Neural crest cell (in vitro differentiated cells): ENCODE measurements at places on chromosomes 3 and 15. TPM values are rescaled to one million over a fixed set of nuclear protein-coding genes. Genes with fewer than 3 reads are reported as not detected.

GRCh38 chr3:97689962-97690361 lies 74.6 kb upstream of the ARL6 start:
- DNase-seq, result no peak
- H3K27ac ChIP-seq, result no peak overlapping the region
- H3K27me3 ChIP-seq, result no peaks in the 10 kb centered on the region
- no peaks in the 10 kb centered on the region for H3K36me3 ChIP-seq
- H3K4me1 ChIP-seq, result no peaks in the 10 kb centered on the region

GRCh38 chr15:47812470-47812999 lies 95.2 kb downstream of the SEMA6D start:
- H3K36me3 ChIP-seq, result no peaks in the 10 kb centered on the region
- DNase-seq, result no peak
- peaks cover 6% of the 10 kb centered on the region for H3K4me1 ChIP-seq

- no peak overlapping the region for H3K27ac ChIP-seq
- H3K27me3 ChIP-seq, result no peaks in the 10 kb centered on the region
- H3K36me3 ChIP-seq, result no peaks in the 10 kb centered on the region
- no peak for DNase-seq
- no peak overlapping the region for H3K4me3 ChIP-seq
Measured at GRCh38 chr3:81622395-81622794, 139.1 kb downstream of the GBE1 start.

DNA sequence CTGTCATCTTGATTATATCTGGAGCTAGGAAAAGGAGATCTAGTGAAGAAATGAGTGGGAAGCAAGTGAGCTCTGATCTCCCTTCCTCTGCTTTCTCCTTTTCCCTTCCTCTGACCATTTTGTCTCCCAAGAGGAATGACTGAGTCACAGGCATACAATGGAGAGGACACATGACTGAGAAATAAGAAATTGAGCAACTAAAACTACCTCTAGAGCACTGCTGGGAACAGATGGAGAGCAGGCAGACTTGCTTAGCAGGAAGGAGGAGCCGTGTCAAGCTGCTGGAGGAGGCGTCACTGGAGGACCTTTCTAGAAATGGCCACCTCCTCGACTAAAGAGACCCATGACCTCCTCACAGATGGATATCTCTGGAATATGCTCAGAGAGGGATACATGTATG lies 66.9 kb upstream of the MYO5C start:
- no peak overlapping the region for H3K27ac ChIP-seq
- H3K36me3 ChIP-seq, result peaks cover 19% of the 10 kb centered on the region
- H3K27me3 ChIP-seq, result no peaks in the 10 kb centered on the region
- H3K4me1 ChIP-seq, result peaks cover 9% of the 10 kb centered on the region
- no peak overlapping the region for H3K4me3 ChIP-seq

DNA sequence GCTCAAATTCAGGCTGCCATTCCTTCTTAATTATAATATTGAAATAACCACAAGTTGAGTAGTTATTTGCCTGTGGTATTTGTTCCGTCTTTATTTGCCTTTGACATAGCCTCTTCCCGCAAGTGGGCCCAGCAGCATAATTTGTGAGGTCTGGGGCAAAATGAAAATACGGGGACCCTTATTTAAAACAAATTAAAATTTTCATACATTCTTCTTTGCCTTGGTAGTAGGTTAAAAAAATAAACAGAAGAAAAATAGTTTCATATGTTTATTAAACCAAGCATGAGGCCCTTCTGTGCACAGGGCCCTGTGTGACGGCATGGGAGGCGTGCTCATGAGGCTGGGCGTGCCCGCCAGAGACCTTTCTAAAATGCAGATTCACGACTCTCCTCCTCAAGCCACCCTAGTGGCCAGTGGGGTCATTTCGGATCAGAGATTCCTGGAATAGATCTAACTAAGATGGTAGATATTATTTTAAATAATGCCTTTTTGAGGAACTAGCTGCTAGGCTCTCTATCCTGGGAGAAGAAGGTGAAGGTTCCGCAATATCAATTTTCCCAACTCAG lies 35.4 kb downstream of the MASP1 start:
- no peaks in the 10 kb centered on the region for H3K27me3 ChIP-seq
- DNase-seq, result no peak
- no peak overlapping the region for H3K4me3 ChIP-seq
- peaks cover 27% of the 10 kb centered on the region for H3K4me1 ChIP-seq
- H3K36me3 ChIP-seq, result no peaks in the 10 kb centered on the region

DNA sequence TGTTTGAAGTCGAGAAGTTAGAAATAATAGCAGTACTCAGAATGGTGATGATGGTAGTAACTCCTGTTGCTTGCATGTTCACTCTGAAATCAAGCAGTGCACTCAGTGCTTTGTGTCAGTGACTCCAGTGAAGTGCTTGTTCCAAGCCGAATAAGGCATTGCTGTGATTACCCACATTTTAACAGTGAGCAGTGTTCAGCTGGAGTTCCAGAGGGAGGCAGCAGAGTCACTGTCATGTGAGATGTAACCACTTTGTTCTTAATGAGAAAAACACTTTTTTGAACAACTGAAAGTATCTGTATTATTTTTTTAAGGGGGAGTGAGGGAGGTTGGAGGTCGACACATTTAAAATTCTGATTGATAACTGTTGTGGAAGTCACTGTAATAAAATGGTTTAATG lies 3.7 kb downstream of the MDFIC2 start:
- peaks cover 4% of the 10 kb centered on the region for H3K4me1 ChIP-seq
- DNase-seq, result no peak
- H3K27ac ChIP-seq, result no peak overlapping the region
- no peaks in the 10 kb centered on the region for H3K36me3 ChIP-seq
- H3K27me3 ChIP-seq, result no peaks in the 10 kb centered on the region
- H3K4me3 ChIP-seq, result no peak overlapping the region

GRCh38 chr3:72659596-72659995 lies 188.6 kb downstream of the SHQ1 start:
- H3K4me3 ChIP-seq, result no peak overlapping the region
- H3K4me1 ChIP-seq, result peaks cover 17% of the 10 kb centered on the region
- H3K27ac ChIP-seq, result peak overlapping the region; percentile 30
- H3K36me3 ChIP-seq, result no peaks in the 10 kb centered on the region
- no peak for DNase-seq
- H3K27me3 ChIP-seq, result peaks cover 8% of the 10 kb centered on the region

GRCh38 chr15:64535460-64536243 lies 75.3 kb downstream of the ZNF609 start:
- no peaks in the 10 kb centered on the region for H3K36me3 ChIP-seq
- H3K27ac ChIP-seq, result no peak overlapping the region
- H3K27me3 ChIP-seq, result no peaks in the 10 kb centered on the region
- no peak overlapping the region for H3K4me3 ChIP-seq

- peak; percentile 41 for DNase-seq
- peak within 1 kb of the TSS; percentile 96 for H3K4me3 ChIP-seq
- H3K27me3 ChIP-seq, result no peaks in the 10 kb centered on the region
Measured at GRCh38 chr3:109337393-109337792, at the start of gene DPPA4. DPPA4 (minus strand) TSS chr3:109337546; CDS start chr3:109337517, 29 bp downstream.

- no peak overlapping the region for H3K27ac ChIP-seq
- peak; percentile 27 for DNase-seq
- H3K4me1 ChIP-seq, result peaks cover 12% of the 10 kb centered on the region
- peaks cover 18% of the 10 kb centered on the region for H3K27me3 ChIP-seq
- peak overlapping the region; percentile 74 for H3K4me3 ChIP-seq
Measured at GRCh38 chr3:46695177-46695961, 1.9 kb upstream of the ALS2CL start.

Gene FGD5
- 0.27 and 0.61 TPM in 2 replicates for total RNA-seq

Gene HRG
- total RNA-seq, result not detected in 2 replicates

Gene GOLGA8S
- total RNA-seq, result 0.25 and 0.33 TPM in 2 replicates

Gene TMEM207
- total RNA-seq, result not detected in 2 replicates

Gene ST3GAL6
- 16.0 and 17.9 TPM in 2 replicates for total RNA-seq

Gene NGLY1
- total RNA-seq, result 29.9 and 32.2 TPM in 2 replicates
